ENCODE measurements at places on chromosomes 5 and 9.
A peak's percentile ranks its signal among the peaks of the same experiment; 100 is the strongest.

DNA sequence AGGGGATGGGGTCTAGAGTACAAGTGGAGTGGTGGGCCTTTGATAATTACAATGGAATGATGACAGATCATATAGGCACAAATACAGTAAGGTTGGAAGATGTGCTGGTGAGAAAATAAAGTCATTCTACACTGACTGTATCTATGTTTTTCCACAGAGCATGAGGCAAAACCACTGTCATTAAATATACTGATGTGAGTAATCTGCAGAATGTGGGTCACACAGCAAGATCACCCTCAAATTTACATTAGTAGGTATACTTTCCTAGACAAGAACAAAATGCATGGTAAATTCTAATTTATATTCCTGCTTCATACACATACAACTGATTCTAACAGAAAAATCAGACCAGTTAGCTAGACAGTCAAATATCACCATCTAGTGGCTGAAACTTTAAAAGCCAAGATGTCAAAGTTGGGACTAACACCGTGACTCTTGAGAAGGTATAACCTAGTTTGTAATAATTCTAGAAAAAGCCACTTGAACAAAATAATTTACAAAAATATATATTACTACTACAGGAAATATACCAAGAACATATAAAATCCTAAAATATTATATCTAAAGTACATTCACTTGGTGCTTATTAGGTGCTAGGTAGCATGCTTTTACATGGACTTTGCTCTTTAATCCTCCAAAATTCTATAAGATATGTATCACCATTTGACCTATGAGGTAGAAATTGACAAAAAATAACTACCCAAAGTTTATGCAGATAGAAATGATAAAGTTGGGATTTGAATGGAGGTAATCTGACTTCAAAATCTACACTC is 19.5 kb downstream of the TTC33 start:
- no peak overlapping the region for H3K4me3 ChIP-seq
- DNase-seq = peak; percentile 73
- H3K36me3 ChIP-seq = peaks cover 23% of the 10 kb centered on the region

DNA sequence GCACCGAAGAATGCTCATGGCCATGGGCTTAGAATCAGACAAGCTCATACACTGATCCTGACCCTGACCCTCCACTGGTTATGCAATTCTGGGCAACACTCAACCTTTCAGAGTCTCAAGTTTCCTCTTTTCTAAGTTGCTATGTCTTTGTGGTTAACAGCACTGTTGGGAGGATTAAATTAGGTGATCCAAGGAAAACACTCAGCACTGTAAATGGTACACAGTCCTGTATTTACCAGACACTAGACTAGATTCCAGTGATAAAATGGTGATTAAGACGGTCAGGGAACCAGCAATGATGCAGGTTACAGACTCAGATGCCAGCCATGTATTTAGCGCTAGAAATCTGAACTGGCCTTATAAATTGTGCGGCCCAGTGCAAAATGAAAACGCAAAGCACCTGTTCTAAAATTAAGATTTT is 8.1 kb downstream of the ARL15 start:
- H3K4me3 ChIP-seq = no peak overlapping the region
- no peaks in the 10 kb centered on the region for H3K4me1 ChIP-seq
- H3K27ac ChIP-seq = no peak overlapping the region
- no peaks in the 10 kb centered on the region for H3K27me3 ChIP-seq

DNA sequence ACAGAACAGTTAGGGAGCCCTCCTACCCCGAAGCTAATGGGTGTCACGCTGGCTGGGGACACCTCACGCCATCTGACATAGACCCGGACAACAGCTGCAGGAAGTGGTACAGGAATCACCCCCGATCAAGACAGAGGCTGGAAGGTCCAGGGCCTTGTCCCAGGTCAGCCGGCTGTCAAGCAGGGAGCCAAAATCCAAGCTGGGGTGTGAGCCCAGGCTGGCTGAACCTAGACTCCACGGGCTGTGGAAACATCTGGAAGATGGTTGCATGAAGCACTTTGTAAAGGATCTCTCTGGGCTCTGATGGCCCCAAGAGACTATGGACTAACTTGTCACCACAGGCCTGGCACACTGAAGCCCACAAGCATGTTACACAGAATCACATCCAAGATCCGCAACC is 68.9 kb upstream of the STXBP1 start:
- no peak overlapping the region for H3K27ac ChIP-seq
- no peaks in the 10 kb centered on the region for H3K36me3 ChIP-seq
- no peak overlapping the region for H3K4me3 ChIP-seq
- DNase-seq = no peak
- no peaks in the 10 kb centered on the region for H3K4me1 ChIP-seq

DNA sequence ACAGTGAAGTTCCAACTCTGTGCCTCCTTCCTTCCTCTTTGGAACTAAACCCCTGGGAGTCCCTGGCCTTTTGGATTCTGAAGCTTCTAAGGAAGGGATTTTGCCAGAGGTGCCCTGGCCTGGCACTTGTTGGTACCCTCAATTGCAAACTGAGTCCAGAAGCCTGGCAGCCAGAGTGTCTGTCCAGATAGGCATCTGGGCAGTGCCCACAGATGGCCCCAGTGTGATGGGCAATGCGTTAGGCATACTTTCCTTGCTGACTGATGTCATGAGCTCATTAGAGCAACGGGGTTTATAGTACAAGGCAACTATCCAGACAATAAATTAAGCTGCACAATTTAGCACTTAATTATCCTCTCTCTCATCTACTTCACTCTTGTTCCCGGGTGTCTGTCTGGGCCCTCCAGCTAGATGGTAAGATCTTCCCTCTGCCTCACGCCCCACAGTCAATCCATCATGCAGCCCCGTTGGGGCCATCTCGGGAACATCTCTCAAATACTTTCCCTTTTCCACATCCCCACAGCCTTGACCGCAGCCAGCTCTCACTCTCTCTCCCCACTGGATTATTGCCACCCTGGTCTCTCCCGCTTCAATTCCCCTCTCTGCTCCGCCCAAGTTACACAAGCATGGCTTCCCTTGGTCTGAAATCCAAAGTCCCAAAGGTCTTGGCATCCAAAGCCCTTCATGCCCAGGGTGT is 157.5 kb upstream of the SMIM23 start:
- no peak overlapping the region for H3K4me3 ChIP-seq
- no peaks in the 10 kb centered on the region for H3K27me3 ChIP-seq
- H3K4me1 ChIP-seq = no peaks in the 10 kb centered on the region
- no peak overlapping the region for H3K27ac ChIP-seq
- no peak for DNase-seq
